ENCODE measurements at places on chromosomes 13 and 19.

- no peak for DNase-seq
Measured at GRCh38 chr13:106186366-106187030, 349.0 kb downstream of the EFNB2 start.

DNA sequence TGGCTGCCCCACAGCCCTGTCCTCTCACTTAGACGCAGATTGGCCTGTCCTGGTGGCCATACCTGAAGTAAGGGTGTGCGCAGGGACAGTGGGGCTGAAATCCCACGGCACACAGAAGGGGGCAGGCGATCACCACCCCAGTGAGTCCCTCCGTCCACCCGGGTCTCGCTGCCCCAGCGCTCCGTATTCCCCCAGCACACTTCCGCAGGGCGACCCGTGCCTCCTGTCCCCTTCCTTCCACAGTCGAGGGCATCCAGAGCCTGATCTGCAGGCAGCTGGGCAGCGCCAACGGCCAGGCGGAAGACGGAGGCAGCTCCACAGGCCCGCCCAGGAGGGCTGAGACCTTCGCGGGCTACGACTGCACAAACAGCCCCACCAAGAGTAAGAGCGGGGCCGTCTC is 25.3 kb downstream of the PEX11G start:
- DNase-seq: no peak

- no peak for DNase-seq
Measured at GRCh38 chr19:30235946-30236345, 136.2 kb upstream of the ZNF536 start.

- no peak for DNase-seq
Measured at GRCh38 chr13:28355822-28356371, 139.0 kb downstream of the FLT1 start.

DNA sequence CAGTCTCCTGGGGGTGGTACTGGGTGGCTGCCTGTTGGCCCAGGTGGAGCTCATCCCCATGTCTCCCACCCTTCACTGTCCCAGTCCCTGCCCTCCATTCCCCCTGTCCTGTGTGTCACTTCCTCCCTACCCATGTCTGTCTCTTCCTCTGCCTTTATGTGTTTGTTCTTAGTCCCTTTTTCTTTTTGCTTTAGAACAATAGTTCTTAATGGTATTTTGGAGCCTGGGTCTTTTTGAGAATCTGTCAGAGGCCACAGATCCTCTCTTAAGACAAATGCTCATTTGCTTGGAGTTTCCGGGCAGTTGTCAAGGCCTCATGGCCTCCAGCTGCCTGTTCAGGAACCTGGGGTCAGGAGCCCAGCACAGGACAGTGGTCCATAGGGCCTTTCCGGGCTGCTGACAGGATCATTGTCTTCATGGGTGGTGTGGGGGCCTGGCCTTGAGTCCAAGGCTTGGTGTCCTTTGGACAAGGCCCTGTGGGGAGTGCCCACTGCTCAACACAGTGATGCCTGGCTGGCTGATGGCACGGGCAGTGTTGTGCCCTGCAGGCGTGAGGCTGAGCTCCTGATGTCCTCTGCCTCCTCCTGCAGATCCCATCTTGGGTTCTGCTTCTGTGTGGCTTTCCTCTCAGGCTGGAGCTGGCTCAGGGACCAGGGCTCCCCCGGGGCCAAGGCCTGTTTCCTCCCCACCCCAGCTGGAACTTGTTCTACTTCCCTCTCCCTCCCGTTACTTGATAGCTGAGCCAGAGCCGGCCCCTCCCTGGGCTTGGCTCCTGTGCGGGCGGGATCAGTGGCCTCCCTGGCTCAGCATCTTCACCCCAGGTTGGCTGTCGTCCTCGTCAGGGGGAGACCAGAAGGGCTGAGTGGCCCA is 3.5 kb downstream of the EGLN2 start:
- DNase-seq: no peak

GRCh38 chr19:1569997-1570396 is 1.9 kb upstream of the MEX3D start:
- DNase-seq: no peak

DNA sequence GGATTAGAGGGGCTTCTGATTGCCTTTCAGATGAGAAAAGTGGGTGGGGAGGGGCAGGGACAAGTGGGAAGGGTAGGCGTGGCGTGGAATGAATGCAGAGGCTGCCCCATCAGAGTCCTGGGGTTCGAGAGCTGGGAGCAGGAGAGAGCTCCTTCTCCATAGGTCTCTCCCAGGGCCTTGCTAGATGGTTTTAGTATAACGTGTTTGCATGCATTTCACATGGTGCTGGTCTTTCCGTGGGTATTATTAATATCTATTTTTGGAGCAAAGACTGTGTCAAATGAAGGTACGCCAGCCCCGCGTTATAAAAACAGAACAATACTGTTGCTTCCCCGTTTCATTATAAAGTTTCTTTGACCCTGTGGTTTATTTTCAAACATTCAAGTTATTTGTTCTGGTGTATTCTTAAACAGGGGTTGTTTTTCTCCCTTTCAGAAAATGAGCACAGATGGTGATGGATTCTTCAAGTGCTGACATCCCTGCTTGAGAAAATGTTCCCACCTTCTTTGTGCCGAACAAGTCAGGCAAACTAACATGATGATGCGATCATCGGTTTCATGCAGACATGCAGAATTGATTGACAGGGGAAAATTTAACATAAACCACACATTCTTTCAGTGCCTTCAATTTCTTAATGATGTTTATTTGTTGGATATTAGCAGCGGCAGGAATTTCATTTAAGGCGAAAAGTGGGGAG is 62.1 kb upstream of the ZNF536 start:
- no peak for DNase-seq

GRCh38 chr19:40225440-40226305 is 816 bp downstream of the CCNP start:
- no peak for DNase-seq

DNA sequence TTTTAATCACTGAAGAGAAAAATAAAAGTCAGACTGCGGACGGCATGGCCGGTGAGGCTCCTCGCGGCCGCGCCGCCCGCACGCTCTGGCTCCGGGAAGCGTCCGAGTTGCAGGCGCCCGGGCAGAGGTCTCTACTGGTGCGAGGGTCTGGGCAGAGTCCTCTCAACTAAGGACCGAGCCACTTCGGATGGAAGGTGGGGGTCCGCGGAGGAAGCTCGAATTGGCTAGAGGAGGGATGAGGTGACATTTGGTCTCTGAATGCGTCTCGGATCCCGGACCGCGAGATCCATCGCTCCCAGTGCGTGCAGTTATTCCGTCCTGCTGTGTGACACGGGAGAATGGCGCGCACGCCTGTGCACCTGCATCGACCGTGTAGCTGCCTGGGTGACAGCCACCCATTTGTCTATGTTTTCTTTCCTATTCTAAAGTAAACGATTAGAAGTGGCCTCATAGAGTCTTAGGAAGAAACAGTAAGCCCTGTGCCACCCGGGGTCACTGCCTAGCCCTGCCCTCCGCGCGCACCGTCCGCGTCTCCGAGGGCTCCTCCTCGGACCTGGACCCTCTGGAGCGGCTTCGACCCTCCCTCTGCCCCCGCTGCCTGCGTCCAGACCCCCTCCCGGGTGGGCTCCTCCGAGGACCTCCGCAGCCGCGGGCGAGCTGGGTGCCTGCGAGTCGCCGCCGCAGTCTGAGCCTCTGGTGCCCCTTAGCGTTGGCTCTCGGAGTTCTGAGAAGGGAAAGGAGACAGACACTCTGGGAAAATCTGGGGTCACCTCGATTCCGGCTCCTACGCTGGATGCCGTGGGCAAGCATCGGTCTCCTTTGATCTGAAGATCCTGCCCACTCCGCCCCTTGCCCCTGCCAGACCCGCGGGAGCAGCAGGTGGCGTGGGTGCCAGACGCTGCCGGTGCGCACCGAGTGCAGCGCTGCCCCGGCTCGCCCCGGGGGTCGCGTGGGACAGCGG is 347.4 kb downstream of the LIG4 start:
- no peak for DNase-seq

DNA sequence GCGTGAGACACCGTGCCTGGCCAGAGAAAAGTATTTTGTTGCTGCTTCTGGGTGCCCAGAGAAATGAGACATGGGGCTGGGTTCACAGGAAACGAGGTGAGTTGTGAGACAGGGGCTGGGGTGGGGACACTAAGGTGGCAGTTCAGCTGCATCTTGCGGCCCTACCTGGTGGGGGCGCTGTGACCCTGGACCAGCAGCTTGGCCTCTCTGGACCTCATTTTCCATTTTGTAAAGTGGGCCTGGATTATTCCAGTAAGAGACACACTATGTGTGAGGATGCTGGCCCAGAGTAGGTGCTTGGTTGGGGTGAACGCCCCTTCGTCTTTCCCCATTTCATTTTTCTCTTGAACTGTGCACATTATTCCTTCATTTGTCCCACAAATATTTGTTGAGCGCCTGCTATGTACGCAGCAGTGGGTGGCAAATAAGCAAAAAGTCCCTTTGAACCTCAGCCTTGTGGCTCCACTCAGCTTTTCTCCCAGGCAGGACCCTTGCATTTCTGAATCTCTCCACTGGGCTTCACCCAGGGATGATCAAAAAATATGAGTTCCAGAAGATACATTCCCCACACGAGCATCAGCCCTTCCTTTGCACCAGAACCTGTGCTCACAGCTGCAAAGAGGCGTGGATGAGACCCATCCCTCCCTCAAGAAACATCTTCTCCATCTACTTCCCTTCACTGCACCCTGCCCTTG is 26.6 kb upstream of the OR10H1 start:
- DNase-seq: no peak

- no peak for DNase-seq
Measured at GRCh38 chr13:102091231-102091630, 310.6 kb downstream of the FGF14 start.

GRCh38 chr13:27176470-27177410 is 5.1 kb upstream of the USP12 start:
- no peak for DNase-seq

GRCh38 chr19:7744199-7744786 is 3.0 kb downstream of the CD209 start:
- no peak for DNase-seq

DNA sequence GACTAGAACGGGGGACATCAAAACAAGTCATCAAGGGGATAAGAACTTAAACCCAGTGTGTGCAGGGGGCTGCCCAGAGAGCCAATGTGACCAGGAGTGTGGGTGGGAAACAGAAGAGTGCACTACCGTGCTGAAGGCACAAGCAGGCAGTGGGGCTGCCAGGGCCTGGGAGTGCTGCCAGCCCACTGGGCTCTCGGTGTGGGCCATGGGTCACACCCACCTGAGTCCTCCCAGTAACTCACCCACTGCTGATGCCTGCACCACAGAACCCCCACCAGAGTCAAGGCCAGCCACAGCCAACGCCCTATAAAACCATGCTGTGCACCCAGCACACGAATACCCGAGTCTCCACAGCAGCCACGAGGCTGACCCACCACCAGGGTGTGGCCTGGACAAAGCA is 8.5 kb downstream of the MED26 start:
- no peak for DNase-seq

All from thymus (tissue), 14 donors.